Central memory CD8-positive, alpha-beta T cell (primary cell): ENCODE measurements at places on chromosomes 2 and 18.

GRCh38 chr18:44321868-44322590 lies 358.7 kb upstream of the SETBP1 start:
- DNase-seq: no peak

DNA sequence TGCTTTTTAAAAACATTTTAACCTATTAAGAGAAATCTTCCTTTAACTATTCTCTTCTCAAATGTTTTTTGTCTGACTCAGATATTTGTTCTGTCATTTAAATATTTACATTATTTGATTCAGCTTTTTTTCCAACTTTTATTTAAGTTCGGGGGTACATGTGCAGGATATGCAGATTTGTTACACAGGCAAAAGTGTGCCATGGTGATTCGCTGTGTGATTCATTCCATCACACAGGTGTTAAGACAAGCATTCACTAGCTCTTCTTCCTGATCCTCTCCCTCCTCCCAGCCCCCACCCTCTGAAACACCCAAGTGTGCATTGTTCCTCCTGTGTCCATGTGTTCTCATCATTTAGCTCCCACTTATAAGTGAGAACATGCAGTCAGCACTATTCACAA lies 19.4 kb downstream of the SP100 start:
- DNase-seq: no peak

DNA sequence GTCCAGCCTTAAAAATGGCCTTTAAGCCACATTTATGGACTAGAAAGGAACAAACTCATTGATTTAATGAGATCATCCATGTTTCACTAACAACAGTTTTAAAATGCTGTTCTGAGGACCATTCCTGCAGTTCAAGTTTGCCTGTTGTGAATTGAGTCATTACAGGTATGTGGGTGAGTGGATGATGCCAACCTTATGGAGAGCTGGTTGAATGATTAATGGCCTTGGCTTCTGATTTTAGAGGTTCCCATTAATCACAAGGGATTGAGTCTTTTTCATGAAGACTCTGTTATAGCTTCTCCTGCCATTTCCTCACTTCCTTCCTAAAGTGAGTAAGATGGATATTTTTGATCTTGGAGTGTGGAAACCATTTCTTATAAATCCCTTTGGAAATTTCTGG lies 459.8 kb upstream of the SLC14A2 start:
- DNase-seq: no peak

- no peak for DNase-seq
Observed at GRCh38 chr2:200800458-200800857, 11.3 kb upstream of the BZW1 start.

DNA sequence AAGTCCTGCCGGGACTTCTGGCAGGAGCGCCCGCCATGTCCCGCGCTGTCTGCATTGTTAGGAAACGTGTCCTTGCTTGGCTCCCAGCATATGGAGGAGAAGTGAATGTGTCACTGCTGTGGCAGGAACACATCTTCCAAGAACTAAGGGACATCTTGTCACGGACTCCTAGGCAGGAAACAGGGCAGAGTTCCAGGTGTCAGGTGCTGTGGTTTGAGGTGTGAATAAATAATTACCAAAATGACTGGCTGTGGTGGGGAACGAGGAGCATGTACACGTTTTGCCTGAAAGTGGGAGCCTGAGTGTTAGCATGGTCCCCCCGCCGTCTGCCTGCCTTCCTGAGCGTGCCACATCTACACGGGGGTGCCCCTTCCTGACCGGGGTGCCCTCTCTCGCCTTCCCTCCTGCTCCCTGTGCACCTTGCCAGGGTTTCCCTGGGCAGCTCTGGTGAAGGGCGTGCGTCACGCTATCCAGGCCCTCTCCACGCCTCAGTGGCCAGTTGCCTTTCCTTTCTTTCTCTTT lies 237.5 kb downstream of the LDLRAD4 start:
- no peak for DNase-seq

- no peak for DNase-seq
Observed at GRCh38 chr18:43919551-43919950, 642.3 kb upstream of the SYT4 start.

DNA sequence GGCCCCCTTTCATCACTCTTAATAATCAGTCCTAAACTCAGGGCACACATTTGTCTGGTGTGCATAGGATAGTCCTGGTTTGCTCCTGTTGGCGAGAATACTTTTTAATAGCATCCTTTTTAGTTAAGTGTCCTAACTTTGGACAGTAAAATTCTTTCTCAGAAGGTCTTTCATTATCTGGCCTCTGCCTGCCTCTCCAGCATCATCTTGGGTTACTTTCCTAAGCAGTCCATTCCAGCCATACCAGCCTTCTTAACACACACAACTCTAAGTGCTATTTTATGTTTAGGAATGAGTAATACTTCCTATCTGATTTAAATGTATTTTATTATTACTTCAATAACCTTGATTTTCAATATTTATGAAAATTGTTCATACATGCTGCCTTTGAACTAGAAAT lies 151.0 kb downstream of the ACOXL start:
- no peak for DNase-seq

DNA sequence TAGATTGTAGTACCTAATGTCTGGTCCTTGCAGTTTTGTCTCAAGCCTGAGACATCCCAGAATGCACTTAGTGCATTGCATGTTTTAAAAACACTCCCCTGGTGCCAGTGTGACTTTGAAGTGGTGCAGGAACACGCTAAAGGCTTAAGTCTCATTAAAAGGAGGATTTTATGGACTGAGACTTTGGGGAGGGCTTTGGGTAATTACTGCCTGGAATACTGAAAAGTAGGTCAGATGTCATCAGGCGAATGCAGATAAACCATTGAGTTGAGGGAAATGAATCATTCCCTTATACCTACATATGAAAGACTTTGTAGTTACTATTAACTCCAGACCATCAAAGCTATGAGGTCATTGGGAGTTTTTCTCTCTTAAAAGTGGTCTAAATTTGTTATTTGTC lies 3.0 kb upstream of the OSBPL1A start:
- DNase-seq: no peak

DNA sequence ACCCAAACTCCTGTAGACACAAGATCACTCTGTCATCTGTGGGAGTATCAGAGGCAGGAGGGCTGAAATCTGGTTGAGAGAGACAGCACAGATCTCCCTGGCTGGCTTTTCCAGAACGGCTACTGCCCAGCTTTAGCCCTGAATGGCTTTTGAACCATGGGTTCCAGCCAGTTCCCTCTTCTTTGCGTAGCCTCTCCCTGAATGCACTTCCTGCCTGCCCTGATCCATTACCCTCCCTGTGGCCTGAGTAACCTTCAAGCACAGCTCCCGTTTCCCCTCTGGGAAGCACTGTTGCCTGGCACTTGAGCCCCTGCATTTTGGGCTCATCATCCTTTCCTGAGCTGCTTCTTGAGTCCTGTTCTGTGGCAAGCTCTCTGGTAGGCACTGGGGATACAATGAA lies 68.8 kb downstream of the ASAP2 start:
- no peak for DNase-seq

DNA sequence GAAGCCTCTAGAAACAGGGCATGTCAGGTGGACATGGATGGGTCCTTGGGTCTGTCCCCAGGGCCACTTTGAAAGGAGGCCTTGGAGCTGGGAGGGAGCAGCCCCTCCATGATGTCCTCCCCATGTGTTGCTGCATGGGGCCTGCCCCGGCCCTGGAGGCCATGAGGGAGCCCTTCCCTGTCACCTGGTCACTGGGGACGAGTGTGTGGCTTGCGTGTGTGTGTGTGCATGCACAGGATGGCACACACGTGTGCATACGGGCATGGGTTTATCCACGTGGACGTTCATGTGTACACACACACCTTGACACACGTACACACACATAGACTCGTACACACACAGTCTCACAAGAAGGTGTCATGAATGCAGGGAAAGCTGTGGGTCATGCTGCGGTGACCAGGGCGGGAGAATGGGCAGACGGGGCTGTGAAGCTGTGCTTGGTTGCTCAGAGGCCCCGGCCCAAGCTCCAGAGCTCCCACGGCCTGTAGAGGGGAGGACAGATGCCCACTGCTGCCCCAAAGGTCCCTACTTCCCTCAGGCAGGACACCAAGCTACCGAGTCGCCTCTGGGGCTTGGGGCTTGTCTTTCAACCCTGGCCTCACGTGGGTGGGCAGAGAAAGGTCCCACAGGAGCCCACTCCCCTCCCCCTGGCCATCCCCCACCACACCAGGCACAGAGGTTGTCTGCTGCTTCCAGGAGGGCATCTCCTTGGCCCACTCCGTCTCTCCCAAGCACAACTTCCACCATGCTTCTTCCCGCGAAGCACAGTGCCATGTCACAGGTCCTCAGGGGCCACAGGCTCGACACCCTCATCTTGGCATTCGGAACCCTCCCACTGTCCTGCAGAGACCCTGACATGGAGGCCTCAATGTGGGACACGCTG lies 42.3 kb upstream of the GPC1 start:
- DNase-seq: no peak

GRCh38 chr2:108448678-108449409 lies at the start of gene GCC2:
GCC2 (plus strand) TSS chr2:108449206; CDS start chr2:108449275, 69 bp downstream.
- DNase-seq: peak; percentile 97

- DNase-seq: no peak
Observed at GRCh38 chr2:198322275-198322674, 517.9 kb downstream of the PLCL1 start.

- no peak for DNase-seq
Observed at GRCh38 chr2:207200136-207200535, 34.4 kb upstream of the KLF7 start.

- no peak for DNase-seq
Observed at GRCh38 chr2:216777637-216778273, 82.1 kb downstream of the TNP1 start.

DNA sequence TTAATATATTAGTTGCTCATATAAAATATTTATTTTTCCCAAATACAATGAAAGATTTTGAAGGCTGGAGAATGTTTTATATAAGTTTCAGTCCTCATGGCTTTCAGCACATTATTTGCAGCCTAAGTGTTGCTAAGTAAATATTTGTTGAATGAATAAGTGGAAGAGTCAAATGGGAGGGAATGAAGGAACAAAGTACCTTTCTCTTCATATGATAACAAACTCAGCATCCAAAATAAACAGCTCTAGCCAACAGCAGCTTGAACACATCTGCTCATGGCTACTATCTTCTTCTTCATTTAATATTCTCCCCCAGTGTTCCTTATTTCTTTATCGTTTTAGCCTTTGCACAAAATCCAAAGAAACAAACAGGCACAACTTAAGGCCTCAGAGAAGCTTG lies 385.2 kb upstream of the PIK3C3 start:
- no peak for DNase-seq

- DNase-seq: no peak
Observed at GRCh38 chr18:59021500-59021899, 118.2 kb upstream of the SEC11C start.

- no peak for DNase-seq
Observed at GRCh38 chr2:107362993-107363392, 463.7 kb upstream of the RGPD4 start.

GRCh38 chr2:56315376-56315775 lies 131.6 kb downstream of the CCDC85A start:
- no peak for DNase-seq

GRCh38 chr2:74843899-74844298 lies 10.0 kb downstream of the HK2 start:
- DNase-seq: no peak

DNA sequence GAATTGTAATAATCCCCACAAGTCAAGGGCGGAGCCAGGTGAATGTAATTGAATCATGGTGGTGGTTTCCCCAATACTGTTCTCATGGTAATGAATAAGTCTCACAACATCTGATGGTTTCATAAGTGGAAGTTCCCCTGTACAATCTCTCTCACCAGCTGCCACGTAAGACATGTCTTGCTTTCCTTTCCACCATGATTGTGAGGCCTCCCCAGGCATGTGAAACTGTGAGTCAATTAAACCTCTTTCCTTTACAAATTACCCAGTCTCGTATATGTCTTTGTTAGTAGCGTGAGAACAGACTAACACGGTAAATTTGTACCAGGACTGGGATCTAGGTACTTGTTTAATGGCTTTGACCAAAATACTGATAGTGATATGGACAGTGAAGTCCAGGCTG lies 744.3 kb upstream of the REG3G start:
- no peak for DNase-seq

DNA sequence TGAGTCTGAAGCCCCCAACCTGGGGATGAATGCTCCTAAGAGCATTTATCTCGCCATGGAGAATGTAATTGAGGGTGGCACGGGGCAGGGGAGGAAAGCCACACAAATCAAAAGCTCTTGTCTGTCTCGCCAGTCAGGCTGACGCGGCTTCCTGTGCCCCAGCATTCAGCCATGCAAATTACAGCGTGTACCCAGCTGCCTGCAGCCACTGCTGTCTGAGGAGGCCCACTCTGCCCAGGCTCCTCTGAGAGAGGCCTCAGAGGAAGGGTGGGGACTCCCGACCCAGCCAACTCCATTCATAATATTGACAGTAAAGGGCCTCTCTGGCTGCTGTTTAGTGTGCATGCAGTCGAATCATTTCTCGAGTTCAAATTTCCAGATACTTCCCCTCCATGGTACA lies 22.0 kb downstream of the SMAD7 start:
- peak; percentile 83 for DNase-seq

- DNase-seq: no peak
Observed at GRCh38 chr2:33275689-33276444, 200.6 kb upstream of the RASGRP3 start.

DNA sequence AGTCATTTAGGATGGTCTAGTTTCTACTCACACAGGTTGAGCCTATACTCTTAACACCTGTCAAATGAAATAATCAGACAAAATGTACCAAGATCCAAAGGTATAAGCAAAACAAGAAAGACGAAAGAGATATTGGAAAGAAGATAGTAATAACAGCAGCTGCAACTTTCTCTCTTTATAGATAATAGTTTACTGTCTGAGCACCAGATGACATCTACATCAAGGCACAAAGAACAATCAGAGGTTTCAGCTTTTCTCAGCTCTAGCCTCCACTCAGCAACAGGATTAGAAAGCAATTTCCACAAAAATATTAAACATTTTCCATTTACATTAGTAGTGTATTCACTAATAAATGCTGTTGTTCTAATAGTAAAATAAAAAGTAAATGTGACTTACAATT lies 66.3 kb downstream of the RTTN start:
- no peak for DNase-seq

DNA sequence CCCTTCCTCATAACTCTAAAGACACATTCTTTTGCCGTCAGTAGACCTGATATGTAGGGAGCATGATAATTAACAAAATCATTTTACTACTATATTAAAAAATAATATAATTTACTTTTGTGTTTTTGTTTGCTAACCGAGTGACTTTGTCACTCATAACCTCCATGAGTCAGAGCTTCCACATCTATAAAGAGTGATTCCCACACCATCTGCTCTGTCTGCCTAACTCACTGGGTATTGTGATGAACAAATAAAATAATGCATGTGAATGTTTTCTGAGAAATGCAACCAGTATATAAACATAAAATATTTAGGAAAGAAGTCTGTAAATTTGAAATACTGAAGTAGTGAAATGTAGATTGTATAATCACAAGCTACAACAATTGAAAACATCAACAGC lies 123.4 kb upstream of the DSEL start:
- no peak for DNase-seq
